ENCODE measurements at places on chromosomes 5 and 9.
A peak's percentile ranks its signal among the peaks of the same experiment; 100 is the strongest.

DNA sequence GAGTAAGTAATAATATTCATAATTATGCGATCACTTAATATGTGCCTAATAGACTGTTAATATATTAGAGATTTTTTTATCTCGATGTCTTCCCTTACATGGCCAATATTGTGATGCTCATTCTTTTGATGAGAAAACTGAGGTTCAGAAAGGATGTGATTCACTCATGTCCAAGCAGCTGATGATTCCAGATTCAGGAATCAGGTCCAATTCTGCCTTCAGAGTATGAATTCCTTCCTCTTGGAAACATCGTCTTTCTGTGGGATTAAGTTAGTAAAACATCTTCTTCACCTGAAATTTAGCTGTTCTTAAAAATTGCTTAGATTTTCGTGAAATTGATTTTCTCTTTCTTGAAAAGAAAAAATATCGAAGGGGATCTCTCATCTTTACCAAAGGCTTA is 242.5 kb upstream of the RFX3 start:
- DNase-seq = no peak

DNA sequence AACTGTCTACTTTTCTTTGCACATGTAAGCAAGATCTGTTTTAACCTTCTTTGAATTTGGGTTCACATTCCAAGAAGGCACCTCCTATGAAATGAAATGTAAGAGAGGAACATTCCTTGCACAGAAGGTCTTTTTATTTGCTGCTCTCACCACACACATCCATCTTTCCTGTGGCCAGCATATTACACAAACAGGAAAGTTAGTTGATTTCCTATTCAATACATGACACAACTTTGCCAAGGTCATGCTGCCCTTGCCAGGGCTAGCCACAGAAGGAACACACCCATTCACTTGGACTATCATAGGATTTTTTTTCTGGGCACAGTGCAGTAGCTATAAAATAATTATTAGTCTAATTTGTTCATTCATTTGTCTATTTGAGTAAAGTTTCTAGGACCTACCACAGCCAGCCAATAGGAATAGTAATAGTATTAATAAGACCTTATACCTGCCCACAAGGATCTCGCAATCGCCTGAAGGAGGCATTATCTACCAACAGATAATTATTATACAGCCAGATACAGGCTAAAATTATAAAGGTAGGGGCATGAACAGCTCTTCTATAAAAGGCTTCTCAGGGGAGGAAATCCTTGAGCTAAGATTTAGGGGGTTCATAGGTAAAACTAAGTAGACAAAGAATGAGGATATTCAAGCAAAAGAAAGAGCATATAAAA is 78.1 kb upstream of the NREP start:
- no peak for DNase-seq

GRCh38 chr5:4576161-4576748 is 563.9 kb upstream of the ADAMTS16 start:
- no peak for DNase-seq

DNA sequence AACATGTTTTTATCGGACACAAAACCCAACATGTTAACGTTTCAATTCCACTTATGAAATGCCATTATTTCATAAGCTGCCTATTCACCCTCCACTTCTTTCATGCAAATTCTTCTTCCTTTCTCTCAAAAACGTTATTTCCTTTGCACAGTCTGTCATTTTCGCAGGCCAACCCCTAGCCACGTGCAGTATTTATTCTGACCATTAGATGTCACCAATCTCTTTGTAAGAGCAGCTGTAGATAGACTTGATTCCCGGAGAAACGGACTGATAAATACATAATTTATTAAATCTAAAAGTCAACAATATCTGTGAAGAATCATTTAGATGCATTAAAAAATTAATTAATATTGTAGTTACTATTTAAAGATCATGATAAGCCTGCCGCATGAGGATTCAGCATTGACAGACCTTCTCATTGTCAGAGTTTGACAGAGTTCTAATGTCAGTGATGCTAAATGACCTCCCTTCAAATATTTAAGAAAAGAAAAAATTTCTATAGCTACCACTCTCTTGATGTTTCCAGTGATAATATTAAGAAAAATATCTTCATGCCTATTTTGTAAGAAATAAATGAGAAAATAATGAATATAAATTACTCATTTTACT is 933.6 kb downstream of the CDH12 start:
- DNase-seq = no peak

GRCh38 chr5:166992874-166993722 is 1298.3 kb upstream of the WWC1 start:
- no peak for DNase-seq

GRCh38 chr9:68872026-68872501 is 141.8 kb downstream of the PRKACG start:
- no peak for DNase-seq

DNA sequence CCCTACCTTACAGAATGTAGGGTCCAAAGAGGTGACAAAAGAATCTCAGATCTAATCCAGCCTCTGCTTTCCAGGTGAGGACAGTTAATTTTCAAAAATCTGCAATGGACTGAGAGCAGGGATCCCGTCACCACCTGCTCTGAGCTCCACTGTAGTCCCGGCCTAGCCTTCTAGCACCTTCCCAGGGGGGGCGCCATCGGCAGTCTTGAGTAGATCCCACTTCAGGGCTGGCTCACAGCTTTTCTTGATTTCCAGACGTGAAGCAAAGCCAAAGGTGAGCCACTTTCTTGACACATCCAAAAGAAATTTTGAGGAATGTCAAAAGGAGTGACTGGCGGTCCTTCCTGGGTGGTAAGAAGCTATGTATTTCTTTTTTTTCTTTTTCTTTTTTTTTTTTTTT is 114.1 kb downstream of the SYK start:
- peak; percentile 11 for DNase-seq

DNA sequence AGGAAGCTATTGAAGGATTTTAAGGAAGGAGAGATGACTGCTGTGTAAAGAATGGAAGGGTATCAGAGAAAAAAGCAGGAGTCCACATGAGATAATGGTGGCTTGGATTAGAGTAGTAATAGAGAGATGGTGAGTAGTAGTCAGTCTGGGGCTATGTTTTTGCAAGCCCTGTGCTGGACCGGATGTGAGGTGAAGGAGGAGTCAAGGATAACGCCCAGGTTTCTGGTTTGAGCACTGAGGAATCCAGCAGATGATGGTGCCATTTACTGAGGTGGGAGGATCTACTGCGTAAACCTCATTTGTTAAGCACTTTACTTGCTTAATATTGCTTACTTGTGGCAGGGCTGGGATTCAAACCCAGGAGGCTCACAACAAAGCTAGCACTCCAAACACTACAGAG is 1.1 kb downstream of the TIGD6 start:
- no peak for DNase-seq

DNA sequence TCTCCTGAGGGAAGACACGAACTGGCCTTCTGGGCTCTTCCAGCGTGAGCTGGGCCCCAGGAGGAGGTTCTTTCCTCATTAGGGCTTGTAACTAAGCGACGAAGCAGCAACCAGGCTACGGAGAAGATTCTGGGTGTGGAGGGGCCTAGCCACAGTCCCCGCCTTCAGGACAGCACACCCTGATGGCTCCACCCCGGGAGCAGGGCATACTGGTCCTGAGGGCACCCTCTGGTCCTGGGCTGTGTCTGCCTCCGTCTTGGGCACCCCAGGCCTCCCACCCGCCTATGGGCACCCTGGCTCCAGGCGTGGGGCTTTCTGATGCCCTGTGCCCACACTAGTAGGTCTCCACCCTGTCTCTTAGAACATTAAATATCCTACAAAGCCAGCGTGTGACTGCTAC is 136.4 kb downstream of the OLFM1 start:
- DNase-seq = no peak

- DNase-seq = no peak
These were observed 126.1 kb downstream of the CACNA1B start for GRCh38 chr9:138003485-138004190.

DNA sequence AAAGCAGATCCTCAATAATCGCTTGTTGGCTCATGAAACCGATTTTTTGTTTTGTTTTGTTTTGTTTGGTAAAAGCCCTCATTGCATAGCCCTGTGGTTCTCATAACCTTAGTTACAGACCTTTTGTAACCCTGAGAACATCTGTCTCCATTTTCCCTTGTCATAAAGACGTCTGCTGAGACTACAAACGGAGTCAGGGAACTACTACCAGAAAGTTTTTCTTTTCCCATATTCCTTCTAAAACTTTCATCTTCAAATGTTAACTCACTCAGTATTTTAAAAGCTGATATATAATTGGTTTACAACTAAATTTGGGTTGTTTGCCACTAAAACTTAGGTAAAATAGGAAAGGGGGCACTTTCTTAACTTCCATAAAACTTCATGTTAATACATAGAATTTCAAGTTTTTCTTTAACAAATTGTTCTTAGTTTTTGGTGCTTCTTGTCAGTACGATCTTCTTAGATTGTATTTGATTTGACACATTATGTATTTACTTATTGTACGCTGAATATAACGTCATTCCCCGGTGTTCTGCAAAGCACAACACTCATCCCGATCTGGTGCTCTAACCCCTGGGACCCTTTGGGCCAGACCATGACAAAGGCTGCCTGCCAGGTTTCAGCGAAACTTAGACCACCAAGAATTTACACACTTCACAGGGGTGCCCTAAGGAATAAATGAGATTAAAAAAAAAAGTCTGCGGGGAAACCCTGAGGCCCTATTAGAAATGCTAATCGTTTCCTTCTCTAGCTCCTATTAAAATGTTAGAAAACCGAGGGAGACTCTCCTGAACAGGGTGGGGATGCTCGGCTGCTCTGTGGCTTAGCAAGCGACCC is 1.1 kb upstream of the ANP32B start:
- no peak for DNase-seq

DNA sequence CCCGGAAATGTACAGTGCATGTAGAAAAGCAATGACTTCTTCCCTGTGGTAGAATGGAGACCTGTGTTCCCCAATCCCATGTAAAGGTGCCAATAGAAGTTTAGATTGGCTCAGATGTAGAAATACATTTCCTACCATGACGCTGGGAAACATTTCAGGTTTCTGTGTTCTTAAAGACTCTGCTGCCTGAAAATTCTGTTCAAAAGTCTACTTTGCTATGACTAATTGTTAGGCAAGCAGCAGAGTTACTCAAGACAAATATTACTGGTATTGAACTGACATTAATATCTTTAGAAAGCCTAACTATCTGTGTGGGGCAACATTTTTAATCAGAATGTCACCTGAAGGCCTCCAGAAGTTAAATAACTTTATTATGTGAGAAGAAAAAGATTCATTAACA is 75.5 kb upstream of the ELL2 start:
- DNase-seq = no peak

GRCh38 chr9:73146111-73146815 is 5.4 kb upstream of the ANXA1 start:
- DNase-seq = no peak

All from stimulated activated effector memory CD8-positive, alpha-beta T cell treated with anti-CD3 and anti-CD28 coated beads, Interleukin-12 subunit alpha, Interleukin-12 subunit beta, amount 100 ng/mL, for 72 hours (primary cell).